ENCODE measurements at places on chromosomes 12 and 14.

GRCh38 chr12:3747976-3748619 lies 4.8 kb downstream of the CRACR2A start:
- no peak for DNase-seq
- no peak overlapping the region for H3K4me3 ChIP-seq
- H3K27ac ChIP-seq = no peak overlapping the region
- peaks cover 11% of the 10 kb centered on the region for H3K36me3 ChIP-seq
- H3K4me1 ChIP-seq = peaks cover 27% of the 10 kb centered on the region
- H3K27me3 ChIP-seq = no peaks in the 10 kb centered on the region

DNA sequence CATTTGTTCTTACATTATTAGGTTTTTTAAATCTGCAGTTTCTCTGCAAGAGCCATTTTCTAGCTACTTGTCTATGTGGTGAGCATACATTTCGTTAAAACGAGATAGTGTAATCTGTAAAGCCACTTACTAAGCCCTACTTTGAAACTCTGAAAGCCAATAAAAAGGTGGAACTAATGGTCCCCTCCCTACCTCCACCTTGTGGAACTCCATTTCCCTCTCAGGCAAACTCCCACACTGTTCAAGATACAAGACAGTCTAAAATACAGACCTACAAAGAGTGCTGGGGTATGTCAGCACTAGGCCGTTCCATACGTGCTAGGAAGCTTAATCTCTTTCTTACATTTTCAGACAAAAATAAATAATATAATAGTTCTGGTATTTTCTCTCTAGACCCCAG lies 74.1 kb downstream of the DUSP6 start:
- H3K4me1 ChIP-seq = peaks cover 11% of the 10 kb centered on the region
- no peaks in the 10 kb centered on the region for H3K27me3 ChIP-seq
- H3K27ac ChIP-seq = peak overlapping the region; percentile 46
- no peaks in the 10 kb centered on the region for H3K36me3 ChIP-seq
- H3K4me3 ChIP-seq = no peak overlapping the region
- no peak for DNase-seq

DNA sequence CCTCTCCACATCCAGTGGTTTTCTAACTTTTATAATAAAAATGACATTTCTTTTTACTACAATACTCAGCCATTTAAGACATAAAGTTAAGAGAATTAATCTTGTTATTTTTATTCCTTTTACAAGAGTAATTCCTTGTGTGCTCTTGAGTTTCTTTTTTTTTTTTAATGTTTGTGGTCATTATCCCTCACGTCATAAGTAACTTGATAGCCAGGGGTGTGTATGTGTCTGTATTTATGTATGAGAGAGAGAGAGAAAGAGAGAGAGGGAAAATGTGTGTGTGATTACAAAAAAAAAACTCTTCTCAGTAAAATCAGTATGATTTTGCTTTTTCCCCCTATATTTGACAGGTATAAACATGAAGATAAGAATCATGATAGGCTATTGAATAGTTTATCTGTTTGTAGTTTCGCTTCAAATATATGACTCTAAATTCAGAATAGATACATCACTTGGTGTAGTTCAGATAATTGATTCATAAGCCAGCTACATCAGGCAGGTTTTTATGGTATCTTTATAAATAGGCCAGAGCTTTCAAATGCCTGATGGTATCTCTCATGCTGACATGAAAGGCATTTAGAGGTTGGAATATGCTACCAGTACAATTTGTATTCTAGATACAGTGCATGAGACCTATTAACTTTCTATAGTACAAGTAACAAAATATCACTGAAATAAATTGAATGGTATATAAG lies 34.9 kb downstream of the RERGL start:
- no peaks in the 10 kb centered on the region for H3K36me3 ChIP-seq
- no peaks in the 10 kb centered on the region for H3K4me1 ChIP-seq
- DNase-seq = no peak
- no peak overlapping the region for H3K27ac ChIP-seq

DNA sequence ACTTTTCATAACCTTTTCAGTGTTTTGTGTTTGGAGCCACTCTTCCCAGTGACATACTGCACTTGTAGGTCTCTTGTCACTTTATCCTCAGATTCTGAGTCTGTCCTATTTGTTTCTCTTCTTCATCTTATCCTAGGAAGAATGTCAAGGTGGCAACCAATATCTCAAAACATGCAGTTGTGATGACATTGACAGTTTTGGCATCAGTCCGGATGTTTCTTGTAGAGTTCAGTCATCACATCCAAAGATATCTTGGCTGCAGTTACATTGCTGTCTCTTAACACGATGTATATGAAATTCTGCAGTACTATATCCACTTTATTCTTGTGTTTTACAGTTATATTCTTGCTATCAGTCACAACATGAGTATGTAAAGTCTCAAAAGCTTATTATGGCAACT lies 6.4 kb downstream of the ADIPOR2 start:
- H3K4me1 ChIP-seq = no peaks in the 10 kb centered on the region
- H3K27ac ChIP-seq = no peak overlapping the region
- no peaks in the 10 kb centered on the region for H3K27me3 ChIP-seq

DNA sequence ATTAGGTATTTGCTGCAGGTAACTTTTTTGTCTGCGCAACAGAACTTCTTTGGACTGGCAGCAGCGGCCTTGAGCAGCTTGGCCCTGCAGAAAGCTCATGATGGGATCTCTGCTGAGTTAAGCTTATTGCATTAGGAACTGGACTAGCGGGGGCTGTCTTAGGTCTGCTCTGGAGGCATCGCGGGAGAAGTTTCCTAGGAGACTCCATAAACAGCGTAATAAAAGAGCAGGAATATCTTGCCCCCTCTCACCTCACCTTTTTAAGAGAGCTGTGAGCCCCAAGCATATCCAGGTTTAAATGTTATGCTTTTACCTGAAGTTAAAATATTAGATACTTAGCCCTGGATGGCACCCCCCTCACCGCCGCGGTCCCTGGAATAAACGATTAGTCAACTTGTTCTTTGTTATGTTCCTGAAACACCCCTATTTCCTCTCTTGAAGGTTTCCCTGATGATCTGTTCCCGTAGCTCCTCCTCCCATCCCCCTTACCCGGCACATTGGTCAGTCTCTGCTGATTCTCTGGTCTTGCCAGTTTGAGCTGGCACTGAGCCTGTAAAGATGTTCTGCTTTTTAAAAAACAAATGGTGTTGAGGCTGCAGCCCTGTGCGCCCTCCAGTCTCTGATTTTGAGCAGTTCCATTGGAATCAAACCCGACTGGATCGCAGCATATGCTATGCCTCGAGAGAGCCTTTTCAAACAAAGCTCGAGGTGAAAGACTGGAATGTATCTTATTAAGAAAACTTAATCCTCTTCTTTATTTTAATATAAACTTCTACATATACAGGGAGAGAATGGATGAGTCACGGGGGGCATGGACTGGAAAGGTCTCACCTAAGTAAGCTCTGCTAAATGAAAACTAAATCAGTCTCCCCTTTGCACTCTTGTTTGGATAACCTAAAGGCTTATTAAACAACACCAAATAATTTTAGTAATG lies 1.9 kb downstream of the MLXIP start:
- DNase-seq = no peak
- peak overlapping the region; percentile 95 for H3K4me3 ChIP-seq
- H3K36me3 ChIP-seq = peaks cover 5% of the 10 kb centered on the region
- no peaks in the 10 kb centered on the region for H3K27me3 ChIP-seq
- peak overlapping the region; percentile 90 for H3K27ac ChIP-seq
- H3K4me1 ChIP-seq = peaks cover 70% of the 10 kb centered on the region

GRCh38 chr12:41228066-41228820 lies 40.1 kb downstream of the PDZRN4 start:
- H3K27me3 ChIP-seq = no peaks in the 10 kb centered on the region
- no peak overlapping the region for H3K4me3 ChIP-seq
- DNase-seq = no peak
- no peaks in the 10 kb centered on the region for H3K36me3 ChIP-seq
- H3K4me1 ChIP-seq = no peaks in the 10 kb centered on the region

DNA sequence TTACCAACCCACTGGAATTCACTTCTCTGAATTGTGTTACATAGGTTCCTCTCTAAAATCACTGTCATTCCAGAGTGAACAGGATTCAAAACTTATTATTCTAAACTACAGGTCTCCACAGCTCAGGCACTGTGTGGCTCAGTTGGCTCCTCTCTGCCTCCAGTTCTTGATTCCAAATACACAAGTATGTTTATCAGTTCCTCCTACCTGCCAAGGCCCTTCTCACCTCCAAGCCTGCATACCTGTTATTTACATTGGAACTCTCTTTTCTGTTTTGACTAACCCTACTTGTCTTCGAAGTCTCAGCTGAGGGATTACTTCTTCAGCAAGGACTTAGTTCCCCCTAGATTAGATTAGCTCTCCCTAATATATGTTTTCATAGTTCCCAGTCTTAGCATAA lies 397.6 kb upstream of the TMTC1 start:
- no peaks in the 10 kb centered on the region for H3K27me3 ChIP-seq
- no peak overlapping the region for H3K4me3 ChIP-seq
- DNase-seq = no peak
- no peaks in the 10 kb centered on the region for H3K36me3 ChIP-seq
- no peak overlapping the region for H3K27ac ChIP-seq

GRCh38 chr12:50084775-50085614 lies at the start of gene SMARCD1:
TSS of gene SMARCD1 (plus strand) at chr12:50085342. CDS start at chr12:50085370, 28 bp downstream.
- peaks cover 36% of the 10 kb centered on the region for H3K36me3 ChIP-seq
- H3K4me3 ChIP-seq = peak within 1 kb of the TSS; percentile 87
- H3K4me1 ChIP-seq = peaks cover 8% of the 10 kb centered on the region
- no peaks in the 10 kb centered on the region for H3K27me3 ChIP-seq

DNA sequence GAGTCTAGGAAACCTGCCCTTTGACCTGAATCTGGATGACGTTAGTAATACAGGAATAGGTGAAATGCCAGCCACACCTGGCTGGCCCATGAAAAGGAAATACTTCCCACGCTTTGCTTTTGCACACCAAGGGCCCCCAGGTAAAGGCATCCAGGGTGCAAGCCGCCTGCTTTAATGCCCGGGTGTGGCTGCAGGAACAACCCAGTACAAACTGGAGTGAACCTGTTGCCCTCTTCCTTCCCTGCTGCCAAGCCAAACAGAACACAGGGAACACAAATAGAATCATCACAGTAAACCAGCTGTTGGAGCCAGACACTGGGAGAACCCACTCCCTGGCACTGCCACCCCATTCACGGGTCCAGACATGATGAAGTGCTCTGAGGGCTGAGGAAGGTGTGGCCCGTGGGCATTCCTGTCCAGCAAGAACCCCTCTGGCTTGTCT lies 24.2 kb upstream of the FOS start:
- no peak overlapping the region for H3K4me3 ChIP-seq
- DNase-seq = no peak
- H3K36me3 ChIP-seq = no peaks in the 10 kb centered on the region
- H3K27me3 ChIP-seq = peaks cover 27% of the 10 kb centered on the region
- peaks cover 13% of the 10 kb centered on the region for H3K4me1 ChIP-seq

DNA sequence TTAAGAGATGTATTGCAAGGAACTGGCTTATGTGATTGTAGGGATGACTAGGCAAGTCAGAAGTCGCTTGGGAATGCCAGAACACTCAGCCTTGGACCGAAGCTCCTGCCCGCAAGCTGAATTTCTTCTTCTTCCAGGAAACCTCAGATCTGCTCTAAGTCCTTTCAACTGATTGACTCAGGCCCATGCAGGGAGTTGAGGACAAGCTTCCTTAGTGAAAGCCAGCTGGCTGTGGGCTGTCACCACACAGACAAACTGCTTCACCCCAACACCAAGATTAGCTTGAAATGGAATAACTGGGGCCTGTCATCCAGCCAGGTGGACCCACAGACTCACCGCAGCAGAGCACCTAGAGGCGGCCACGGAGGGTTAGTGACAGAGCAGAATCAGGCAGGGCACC lies 24.7 kb downstream of the BDKRB2 start:
- H3K27ac ChIP-seq = no peak overlapping the region
- no peak for DNase-seq
- H3K27me3 ChIP-seq = no peaks in the 10 kb centered on the region
- H3K4me3 ChIP-seq = no peak overlapping the region
- H3K4me1 ChIP-seq = peaks cover 2% of the 10 kb centered on the region
- H3K36me3 ChIP-seq = no peaks in the 10 kb centered on the region

DNA sequence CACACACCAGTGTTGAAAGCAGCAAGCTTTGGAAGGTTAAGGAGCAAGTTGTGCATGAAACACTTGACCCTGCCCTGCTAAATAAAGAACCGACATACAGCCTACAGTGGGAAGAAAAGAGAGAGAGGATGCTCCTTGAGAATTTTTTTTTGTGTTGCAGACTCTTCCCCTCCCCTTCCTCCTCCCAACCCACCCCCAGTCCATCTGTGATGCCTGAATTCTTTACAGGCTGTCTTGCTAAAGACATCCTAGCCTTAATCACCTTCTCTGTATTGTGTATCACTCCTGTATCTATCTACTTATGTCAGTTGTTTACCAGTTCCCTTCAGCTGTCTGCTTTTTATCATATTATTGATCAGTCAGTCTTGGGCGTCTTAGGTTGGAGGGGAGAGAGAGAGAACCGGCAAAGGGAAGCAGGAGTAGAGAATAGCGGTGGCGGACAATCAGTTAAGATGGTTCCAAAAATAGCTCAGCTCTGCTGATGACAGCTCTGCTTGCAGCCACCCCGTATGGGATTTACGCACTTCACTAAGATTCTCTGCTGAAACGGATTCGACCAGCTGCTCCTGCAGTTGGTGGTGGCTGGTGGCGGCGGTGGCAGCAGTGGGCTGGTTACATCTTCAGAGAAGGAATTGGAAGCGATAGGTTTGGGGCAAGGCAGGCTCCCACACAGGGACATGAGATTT lies 664.7 kb downstream of the NRXN3 start:
- no peak for DNase-seq
- no peak overlapping the region for H3K4me3 ChIP-seq
- no peaks in the 10 kb centered on the region for H3K36me3 ChIP-seq
- no peaks in the 10 kb centered on the region for H3K27me3 ChIP-seq
- H3K4me1 ChIP-seq = no peaks in the 10 kb centered on the region
- H3K27ac ChIP-seq = no peak overlapping the region

- peaks cover 4% of the 10 kb centered on the region for H3K36me3 ChIP-seq
- peaks cover 2% of the 10 kb centered on the region for H3K27me3 ChIP-seq
- DNase-seq = no peak
- H3K27ac ChIP-seq = no peak overlapping the region
- H3K4me1 ChIP-seq = peaks cover 5% of the 10 kb centered on the region
These were observed 1.2 kb upstream of the LRP1-AS start for GRCh38 chr12:57148469-57149244.

DNA sequence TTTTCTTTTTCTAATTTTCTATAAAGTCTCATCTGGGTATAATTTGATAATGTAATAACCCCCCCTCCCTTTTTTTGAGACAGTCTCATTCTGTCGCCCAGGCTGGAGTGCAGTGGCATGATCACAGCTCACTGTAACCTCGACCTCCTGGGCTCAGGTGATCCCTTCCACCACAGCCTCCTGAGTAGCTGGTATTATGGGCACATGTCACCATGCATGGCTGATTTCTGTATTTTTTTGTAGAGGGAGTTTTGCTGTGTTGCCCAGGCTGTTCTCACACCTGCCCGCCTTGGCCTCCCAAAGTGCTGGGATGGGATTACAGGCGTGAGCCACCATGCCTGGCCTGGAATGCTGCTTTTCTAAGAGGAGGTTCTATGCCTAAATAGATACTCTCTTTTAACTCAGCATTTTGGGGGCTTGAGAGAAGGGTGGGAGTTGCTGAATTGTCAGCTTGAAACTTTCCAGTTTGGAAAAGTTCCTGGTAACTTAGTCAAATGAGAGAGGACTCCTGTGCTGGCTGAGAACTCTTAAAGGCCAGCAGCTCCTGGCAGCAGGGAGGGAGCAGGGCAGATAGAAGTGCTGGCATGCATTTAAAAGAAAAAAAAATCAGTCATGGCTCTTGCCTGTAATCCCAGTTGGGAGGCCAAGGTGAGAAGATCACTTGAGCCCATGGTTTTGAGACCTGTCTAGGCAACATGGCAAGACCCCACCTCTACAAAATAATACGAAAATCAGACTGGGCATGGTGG lies 13.0 kb downstream of the NUDT4 start:
- no peak overlapping the region for H3K27ac ChIP-seq
- H3K36me3 ChIP-seq = peaks cover 15% of the 10 kb centered on the region
- H3K27me3 ChIP-seq = no peaks in the 10 kb centered on the region
- H3K4me3 ChIP-seq = no peak overlapping the region
- no peaks in the 10 kb centered on the region for H3K4me1 ChIP-seq
